Activated CD8-positive, alpha-beta memory T cell treated with anti-CD3 and anti-CD28 coated beads for 24 hours (primary cell): ENCODE measurements at places on chromosomes 2 and 18.

- DNase-seq: no peak
These were observed 128.8 kb downstream of the TTC32 start for GRCh38 chr2:19772981-19773380.

DNA sequence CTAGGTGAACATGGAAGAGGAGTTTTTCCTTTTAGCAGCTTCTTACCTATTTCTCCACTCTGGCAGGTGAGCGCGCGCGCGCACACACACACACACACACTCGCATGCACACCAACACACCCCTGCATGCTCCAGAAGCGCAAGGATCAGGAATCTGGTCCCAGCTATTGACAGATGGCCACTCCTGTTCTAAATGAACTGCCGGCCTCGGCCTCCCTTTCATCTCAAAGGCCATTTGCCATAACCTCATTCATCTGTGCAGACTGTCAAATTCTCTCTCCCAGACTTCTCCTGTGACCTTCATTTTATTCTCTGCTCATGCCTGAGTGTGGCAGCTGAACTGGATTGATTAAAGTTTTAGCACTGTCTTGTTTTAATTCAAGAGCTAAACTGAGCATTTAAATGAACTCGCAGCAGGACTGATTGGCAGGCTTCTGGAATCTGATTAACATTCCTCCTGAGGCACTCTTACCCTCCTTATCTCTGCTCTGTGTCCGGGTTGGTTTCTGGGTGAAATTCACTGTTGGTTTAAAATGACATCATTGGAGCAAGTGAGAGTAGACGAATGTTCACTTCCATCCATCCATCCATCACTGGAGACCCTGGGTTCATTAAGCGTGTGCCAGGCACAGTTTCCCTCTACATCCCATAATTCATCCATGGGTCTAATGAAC is 58.8 kb downstream of the FECH start:
- DNase-seq: no peak

DNA sequence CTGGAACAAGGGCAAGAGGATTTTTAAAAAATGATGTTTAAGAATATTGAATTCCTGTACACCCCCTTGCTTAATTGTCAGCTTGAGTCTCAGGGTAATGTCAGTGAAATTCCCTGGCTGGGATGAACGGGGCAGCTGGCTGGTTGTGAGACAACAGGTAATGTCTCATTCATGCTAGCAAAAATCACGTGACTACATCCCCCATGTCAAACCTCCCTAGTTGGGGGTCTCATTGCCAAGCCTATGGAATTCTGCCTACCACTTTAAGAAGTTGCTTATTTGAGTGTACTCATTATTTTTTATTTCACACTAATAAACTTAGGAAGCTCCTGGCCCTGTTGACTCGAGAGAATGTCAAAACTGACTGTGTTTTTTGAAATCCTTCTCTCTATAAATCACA is 218.3 kb downstream of the ICOS start:
- DNase-seq: no peak

GRCh38 chr18:7856733-7857132 is 289.6 kb downstream of the PTPRM start:
- DNase-seq: no peak

- DNase-seq: no peak
These were observed 3.6 kb upstream of the IL1A start for GRCh38 chr2:112787729-112788393.

DNA sequence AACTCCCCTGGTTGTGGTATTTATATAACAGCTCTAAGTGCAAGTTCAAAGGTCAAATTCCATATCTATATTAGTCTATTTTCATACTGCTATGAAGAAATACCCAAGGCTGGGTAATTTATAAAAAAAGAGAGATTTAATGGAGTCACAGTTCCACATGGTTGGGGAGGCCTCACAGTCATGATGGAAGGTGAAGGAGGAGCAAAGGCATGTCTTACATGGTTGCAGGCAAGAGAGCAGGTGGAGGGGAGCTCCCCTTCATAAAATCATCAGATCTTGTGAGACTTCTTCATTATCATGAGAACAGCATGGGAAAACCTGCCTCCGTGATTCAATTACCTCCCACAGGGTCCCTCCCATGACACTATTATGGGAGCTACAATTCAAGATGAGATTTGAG is 179.6 kb upstream of the FBXO11 start:
- no peak for DNase-seq

GRCh38 chr2:239462671-239463506 is 62.1 kb upstream of the HDAC4 start:
- peak; percentile 33 for DNase-seq

GRCh38 chr2:187842978-187843847 is 289.0 kb upstream of the TFPI start:
- DNase-seq: no peak

DNA sequence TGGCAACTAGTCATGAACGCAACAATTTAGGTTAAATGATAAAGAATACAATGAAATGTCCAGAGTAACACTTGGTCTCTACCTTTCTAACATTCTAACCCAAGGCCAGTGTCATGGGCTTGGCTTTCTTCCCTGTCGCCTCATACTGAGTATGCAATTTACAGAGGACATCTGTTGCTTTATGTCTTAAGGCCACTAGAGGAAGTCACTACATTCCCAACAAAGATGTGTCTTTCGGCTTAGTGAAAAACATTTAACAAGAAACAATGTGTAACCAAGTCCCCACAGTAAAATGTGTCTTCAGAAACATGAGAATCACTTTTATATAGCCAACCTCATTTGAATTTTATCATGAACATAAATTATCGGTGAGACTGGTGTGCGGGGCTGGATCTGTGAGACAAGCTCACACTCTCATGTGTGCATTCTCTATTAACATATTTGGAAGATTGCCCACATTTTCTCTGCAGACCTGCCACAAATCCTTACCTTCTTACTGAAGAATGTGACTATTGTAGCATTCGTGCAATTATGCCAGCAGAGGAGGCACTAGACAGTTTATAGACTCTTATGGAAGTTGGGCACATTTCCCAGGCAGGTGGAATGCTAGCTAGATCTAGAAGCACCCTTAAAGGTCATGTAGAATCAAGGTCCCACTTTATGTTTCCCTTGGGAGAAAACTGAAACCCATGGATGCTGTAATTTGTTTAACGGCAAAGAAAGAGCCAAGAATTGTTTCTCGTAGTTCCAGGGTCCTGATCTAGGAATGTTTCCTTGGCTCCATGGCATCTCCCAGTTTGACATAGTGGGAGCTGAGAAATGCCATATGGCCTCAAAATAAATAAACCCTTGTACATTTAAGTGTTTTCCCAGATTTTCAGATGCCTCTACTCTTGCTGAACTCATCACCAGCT is 101.8 kb downstream of the CD226 start:
- DNase-seq: no peak

GRCh38 chr2:207241198-207241597 is 75.5 kb upstream of the KLF7 start:
- DNase-seq: no peak

DNA sequence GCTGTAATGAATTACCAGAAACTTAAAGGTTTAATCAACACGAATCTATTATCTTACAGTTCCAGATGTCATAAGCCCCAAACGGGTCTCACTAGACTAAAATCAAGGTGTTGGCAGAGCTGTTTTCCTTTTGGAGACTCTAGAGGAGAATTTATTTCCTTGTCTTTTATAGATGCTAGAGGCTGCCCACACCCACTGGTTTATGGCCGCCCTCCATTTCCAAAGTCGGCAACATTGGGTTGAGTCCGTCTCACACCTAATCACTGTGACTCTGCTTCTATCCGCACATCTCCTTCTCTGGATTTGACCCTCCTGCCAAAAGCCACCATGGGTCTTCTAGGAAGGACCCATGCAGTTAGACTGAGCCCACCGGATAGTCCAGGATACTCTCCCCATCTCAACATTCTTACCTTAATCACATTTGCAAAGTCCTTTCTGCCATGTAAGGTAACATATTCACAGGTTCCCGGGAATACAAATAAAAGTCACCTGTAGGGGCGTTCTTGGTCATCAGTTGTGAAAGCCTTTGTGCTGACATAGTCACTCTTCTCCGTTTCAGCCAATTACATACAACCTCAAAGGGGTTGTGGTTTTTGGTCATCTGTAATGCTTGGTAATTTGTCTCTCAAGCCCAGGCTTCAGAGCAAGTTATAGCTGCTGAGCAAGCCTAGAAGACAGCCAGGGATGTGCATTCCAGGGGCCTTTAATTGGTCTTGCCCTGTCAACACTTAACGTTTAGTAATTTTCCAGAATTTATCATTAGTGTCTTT is 179.4 kb downstream of the ANTXR1 start:
- DNase-seq: no peak

DNA sequence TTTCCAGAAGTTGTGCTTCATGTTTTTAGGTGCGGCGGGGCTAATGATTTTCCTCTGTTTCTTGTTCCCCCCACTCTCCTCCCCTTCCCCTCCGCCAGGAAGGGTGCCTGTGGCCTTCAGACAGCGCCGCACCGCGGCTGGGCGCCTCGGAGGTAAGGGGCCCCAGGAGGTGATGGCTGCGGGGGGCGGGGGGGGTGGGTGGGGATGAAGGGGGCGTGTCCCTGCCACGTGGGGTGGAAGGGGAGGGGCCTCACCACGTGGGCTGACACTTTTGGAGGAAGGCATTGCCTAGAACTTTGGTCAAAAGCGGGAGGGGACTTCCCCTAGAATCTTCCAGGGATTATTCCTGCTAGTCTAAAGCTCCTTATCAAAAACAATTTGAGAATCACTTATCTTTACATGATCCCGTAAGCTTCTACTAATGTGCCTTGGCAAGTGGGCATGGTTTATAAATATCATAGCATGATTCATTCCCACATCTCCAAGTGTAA is 83.1 kb downstream of the FAM210A start:
- DNase-seq: no peak

- no peak for DNase-seq
These were observed 28.7 kb upstream of the HNMT start for GRCh38 chr2:137935591-137935990.

DNA sequence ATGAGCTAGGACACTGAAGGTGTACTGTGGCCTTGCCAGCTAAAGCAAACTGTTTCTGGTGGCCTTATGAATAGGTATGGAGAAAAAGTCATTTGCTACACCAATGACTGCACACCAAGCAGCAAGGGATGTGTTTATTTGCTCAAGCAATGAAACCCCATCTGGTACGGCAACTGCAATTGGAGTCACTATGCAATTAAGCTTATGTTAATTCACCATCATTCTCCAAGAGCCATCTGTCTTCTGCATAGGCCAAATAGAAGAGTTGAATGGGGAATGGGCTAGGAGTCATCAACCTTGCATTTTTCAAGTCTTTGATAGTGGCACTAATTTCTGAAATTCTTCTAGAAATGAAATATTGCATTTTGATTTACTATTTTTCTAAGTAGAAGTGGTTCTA is 372.0 kb downstream of the KCNJ3 start:
- no peak for DNase-seq

DNA sequence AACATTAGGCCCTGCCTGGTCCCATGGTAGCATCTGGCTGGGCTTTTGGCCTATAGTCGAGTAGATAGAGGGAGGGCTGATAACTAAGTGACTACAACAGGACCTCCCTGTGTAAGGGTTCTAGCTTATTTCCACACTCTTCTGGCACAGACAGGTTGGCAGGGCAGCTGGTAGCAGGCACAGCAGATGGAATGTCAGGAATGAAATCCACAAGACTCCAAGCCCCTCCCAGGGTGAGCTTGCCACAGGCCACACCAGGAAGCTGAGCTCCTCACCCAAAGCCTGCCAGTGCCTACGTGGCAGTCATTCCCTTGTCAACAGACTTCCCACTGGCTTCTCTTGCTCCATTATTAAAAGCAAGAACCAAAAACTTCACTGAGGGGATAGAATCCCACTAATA is 20.7 kb upstream of the C1QL2 start:
- no peak for DNase-seq

- no peak for DNase-seq
These were observed 131.2 kb upstream of the ERBB4 start for GRCh38 chr2:212669761-212670160.

DNA sequence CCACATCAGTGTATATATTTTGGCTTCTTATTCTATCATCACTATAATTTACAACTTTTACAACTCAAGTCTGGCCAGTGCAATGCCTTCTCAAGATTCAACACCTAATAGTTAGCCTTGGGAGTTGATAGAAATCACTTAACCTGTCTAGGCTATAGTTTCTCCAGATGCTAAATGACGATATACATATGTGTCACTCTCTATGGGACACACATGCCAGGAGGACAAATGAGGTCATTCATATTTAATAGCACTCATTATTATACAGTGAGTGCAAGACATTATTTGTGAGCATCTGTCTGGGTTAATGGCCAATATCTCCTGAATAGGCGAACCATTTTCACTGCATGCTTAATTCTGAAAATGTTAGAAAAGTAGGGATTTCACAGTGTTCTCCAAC is 89.8 kb downstream of the ALK start:
- DNase-seq: no peak

GRCh38 chr18:22031611-22032010 is 137.8 kb upstream of the GATA6 start:
- DNase-seq: no peak

GRCh38 chr2:74585406-74586185 is 31.1 kb downstream of the DOK1 start:
- no peak for DNase-seq

DNA sequence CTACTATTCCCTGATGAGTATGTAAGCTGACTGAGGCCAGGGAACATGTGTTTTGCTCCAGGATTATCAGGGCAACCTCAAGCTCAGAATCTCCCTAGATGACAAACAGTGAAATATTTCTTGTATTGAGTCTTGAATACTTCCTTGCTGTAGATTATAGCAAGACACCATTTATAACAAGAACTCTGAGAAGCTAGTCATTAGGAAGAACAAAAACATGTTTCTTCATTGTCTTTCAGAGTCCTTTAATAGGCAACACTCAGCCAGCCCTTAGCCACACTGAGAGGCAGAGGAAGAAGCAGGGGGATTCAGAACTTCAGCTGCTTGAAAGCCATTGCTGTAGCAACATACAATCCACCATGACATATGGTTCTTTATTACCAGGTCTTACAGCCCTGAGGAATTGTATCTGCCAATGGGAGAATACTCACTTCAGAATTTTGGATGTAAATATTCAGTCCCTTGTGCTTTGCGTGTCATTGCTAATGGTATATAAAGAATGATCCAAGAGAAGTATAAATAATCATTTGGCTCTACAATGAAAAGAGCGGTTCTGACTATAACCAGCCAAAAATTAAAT is 117.5 kb upstream of the NCKAP5 start:
- DNase-seq: no peak

GRCh38 chr2:18178736-18179349 is 300.4 kb downstream of the KCNS3 start:
- DNase-seq: no peak

GRCh38 chr2:25341011-25341727 is 556 bp downstream of the DNMT3A start:
- peak; percentile 77 for DNase-seq

DNA sequence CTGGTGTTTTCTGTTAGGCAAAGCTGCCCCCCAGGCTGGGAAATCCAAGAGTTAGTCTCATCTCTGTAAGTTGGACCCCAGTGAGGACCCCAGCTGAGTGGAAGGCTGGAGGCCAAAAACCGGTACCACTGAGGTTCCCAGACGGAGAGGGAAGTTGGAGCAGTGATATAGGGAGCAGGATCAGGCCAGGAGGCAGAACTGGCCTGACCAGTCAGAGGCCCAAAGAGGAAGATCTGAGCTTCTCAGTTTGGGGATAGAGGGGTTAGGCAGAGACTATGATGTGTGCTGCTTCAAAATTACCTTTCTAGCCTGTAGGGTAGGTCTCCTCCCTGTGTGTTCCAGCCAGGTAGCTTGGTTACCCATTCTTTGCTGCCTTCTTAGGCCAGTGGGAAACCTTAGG is 4.6 kb upstream of the RNF181 start:
- no peak for DNase-seq
